ENCODE measurements at places on chromosomes 3 and 15.

DNA sequence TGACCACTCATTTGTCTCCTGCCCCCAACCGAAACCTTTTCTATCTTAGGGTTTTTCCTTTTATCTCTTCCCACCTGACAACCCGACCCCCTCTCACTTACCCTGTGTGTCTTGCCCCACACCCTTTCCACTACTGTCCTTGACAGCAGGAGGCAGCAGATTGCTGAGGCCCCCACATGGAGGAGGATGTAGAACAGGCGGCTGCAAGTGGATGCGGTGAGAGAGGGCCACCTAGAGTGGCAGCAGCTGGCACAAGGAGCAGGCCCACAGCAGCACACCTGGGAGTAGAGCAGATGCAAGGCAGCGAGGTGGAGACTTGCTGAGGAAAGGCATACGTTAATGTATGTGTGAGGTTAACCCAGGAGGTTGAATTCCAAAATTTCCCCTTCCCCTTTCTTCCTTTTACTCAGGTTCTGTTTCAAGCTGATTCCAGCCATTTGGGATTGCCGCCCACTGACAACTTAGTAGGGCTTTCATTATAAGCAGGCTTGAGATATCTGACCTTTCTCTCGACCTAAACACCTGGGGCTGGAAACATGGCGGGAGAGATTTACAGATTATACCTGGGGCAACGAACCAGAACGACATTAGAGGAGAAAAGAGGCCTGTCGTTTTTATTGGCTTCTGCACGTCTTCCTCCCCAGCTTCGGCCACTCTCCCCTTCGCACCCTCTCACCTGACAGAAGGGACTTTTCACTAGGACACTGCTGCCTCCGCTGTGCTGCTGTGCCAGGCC lies 643 bp downstream of the SERINC4 start:
- no peak for DNase-seq

DNA sequence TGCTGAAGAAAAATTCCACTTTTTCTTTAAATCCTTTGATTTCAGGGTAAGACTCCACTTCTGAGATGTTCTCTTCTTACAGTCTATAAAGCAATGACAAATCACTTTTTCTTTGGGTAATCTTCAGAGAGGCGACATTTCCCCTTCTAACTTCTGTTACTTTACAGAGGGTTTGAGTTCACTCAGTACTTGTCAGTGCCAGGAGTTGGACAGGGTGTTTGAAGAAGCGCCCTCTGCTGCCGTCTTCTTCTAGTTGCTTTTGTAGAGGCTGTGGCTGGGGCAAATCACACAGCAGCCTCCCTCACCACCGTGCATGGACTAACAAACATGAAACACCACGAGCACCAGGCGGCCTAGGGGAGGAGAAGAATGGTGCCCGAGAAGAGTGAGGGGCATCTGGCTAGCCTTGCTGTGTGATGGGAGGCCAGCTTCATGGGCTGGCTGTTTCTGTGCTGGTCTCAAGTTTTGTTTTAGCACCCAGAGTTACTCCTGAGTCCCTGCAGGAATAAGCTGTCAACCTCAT lies at the start of gene CD80:
TSS of gene CD80 (minus strand) at position 174 of the 523 bp plus-strand sequence. CDS start 1,886 bp downstream, outside the sequence.
- no peak for DNase-seq

DNA sequence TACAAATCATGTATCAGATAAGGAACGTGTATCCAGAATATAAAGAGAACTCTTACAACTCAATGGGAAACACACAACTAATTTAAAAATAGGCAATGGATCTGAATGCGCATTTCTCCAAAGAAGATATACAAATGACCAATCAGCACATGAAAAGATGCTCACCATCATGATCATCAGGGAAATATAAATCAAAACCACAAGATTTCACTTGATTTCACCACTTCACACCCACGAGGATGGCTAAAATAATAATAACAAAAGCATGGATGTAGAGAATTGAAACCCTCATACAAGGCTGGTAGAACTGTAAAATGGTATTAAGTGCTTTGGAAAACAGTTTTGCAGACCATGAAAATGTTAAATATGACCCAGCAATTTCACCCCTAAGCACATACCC lies 26.7 kb upstream of the SLC12A8 start:
- no peak for DNase-seq

DNA sequence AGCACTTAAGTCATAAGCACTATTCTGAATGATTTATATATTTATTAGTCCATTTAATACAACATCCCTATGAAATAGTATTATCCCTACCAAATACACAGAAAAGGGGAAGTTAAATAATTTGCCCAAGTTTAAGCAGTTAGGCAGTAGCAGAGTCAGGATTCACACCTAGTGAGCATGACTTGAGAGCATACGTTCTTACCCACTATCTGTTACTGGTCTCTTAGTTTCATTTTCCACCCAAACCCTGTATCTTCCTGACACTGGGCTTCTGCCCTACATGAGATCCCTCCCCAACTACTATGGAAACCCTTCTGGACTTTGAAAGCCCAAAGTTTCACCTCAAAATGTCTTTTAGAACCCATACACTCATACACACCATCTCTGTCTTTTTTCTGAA lies 4.4 kb upstream of the ATOSA start:
- DNase-seq = no peak

DNA sequence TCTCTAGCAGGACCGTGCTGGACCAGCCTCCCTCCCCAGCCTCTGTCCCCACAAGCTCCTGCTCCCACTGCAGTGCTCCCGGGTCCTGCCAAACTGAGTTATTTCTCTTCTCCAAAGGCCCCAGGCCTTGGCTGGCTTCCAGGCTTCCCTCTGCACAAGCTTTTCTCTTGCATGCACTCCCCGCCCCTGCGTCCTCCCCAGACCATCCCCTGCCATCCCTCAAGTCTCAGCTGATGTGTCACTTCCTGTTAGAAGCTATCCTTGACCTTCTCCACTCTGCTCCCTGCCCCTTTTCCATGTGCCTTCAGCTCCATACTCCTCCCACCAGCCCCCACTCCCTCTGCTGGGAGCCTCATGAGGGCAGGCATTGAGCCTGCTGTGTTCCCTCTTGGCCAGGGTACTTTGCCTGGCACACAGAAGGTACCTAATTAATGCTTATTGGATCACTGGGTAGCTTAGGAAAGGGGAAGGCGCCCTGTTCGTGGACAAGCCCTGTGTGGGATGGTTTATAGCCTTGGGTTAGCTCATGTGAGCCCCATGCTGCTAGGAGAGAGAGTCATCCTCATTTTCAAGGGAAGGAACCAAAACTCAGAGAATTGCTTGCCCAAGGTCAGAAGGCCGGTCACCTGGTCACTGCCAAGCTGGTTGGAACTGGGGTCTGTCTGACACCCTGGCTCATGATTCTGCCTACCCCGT lies 56.4 kb downstream of the FEM1B start:
- no peak for DNase-seq

- DNase-seq = no peak
Measured at GRCh38 chr3:19264424-19264823, 116.1 kb downstream of the KCNH8 start.

DNA sequence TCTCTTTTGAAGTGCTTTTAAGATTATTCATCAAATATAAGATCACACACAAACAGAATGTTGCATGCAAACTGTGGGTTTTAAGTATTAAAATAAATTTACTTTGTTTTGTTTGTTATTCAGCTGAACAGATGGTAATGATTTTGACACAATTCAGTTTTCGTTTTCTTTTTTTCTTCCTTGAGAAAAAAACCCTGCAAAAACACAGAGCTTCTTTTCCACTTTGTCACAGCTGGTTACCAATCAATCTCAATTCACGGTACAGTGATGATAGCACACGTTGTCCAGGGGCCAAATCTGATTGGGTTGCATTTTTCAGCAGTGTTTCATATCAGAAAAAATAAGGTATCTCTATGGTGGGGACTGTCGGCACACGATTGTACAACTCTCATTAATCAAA lies 473.6 kb downstream of the ROBO2 start:
- DNase-seq = no peak

- DNase-seq = no peak
Measured at GRCh38 chr15:48477795-48478360, 146.6 kb downstream of the DUT start.

DNA sequence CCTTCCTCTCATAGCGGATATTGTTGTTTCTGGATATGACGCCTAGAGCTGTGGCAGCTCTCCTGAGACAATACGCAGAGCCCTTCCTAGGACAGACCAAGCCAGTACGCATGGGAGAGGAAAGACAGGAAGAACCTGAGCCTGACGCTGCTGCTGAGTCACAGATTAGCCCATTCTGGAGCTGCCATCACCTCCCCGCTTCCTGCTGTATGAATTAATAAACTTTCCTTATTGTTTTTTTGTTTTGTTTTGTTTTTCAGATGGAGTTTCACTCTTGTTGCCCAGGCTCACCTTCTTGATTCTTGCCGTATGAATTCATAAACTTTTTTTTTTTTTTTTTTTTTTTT lies 67.0 kb downstream of the PPCDC start:
- no peak for DNase-seq

GRCh38 chr3:55724821-55725220 lies 237.7 kb upstream of the WNT5A start:
- DNase-seq = no peak

DNA sequence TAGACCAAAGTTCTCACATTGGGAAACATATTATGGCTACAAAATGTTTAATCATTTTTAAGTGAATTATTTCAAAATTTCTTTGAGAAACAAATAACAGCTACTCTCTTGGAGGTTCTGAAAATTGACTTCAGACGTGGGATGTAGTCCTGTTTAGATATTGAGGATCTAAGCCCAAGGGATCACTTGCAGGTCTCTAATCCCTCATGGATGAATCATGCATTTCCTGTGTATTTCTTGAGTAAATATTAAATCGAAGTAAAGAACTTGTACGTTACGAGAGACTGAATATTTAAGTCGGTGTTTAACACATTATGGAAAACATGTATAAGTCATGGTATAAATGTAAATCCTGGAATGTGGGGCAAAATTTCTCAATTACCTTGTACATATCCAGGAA lies 119.8 kb downstream of the EPHA3 start:
- no peak for DNase-seq

- DNase-seq = no peak
Measured at GRCh38 chr15:92159906-92160841, 233.5 kb upstream of the ST8SIA2 start.

DNA sequence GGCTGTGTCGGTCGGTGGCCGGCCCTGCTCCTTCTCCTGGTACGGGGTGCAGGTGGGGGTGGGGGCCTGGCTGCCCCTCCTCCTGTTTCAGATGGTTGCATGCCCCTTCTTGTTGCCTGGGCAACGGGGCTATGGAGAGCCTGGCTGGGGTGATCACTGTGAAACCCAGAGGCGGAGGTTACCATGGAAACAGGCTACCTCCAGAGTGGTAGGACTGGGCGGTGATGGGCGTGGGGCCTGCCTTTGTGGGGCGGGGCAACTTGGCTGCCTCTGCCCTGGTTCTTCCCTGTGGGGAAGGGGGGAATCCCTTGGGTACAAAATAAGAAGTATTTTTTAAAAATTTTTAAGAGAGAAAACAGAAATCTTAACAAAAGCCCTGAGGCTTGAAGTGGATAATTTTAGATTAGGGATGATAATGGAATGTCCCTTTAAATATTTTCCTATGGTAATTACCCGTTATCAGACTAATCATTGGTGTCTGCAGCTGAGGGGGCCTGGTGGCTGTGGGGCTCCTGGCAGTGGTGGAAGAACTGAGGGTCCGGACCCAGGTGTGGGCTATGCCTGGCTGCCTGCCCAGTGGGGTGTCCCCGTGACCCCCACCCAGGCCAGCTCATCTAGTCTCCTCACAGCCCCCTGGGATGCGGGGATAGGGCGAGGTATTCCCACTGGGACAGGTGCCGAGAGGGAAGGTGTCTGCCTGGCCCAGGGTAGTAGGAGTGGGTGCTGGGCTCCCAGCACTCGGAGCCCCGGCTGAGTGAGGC lies 32.5 kb downstream of the PLXNA1 start:
- DNase-seq = no peak
